Activated T-helper 2 cell treated with anti-CD3 and anti-CD28 coated beads, Interferon-gamma antibody, Interleukin-2, Interleukin-4, amounts not matched to agents 10 μg/mL and 5 μg/mL and 100 μg/mL, durations not matched to agents 14 hours and 24 hours and 36 hours (primary cell): ENCODE measurements at places on chromosomes 6 and 20. TPM values are rescaled to one million over a fixed set of nuclear protein-coding genes. Genes with fewer than 3 reads are reported as not detected.

DNA sequence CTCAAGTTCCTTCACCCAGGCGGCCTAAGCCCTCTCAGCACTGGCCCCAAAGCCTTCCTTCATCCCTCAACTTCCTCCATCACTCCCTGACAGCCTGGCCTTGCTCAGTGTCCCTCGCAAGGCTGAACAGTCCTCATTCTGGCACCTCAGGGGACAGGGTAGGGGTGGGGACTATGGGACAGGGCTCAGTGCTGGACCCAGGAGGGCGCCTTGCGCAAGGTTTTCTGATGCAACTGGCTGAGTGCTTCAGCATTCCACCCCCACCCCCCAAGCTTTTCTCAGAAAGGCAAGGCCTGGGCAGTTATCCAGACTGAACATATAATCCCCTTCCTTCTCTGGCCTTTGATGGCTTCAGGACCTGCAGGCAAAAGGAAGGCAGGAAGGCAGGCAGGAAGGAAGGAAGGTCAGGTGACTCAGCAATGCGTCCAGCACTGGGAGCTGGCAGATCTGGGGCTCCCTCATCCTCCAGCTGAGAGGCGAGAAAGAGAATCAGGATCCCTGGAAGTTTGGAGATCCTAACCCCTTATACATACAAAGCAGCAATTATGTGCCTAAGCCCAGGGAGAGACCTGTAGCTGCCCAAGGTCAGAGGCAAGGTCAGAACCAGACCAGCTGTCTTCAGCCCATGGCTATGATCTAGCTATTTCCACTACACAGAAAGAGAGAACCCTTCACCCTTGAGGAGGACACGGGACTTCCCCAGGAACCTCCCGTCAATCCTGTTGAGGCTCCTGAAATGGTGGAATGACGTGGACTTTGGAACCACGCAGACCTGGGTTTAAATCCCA lies 8.6 kb upstream of the TRIB3 start:
- no peaks in the 10 kb centered on the region for H3K27me3 ChIP-seq
- H3K27ac ChIP-seq, result peak overlapping the region; percentile 48
- DNase-seq, result no peak

DNA sequence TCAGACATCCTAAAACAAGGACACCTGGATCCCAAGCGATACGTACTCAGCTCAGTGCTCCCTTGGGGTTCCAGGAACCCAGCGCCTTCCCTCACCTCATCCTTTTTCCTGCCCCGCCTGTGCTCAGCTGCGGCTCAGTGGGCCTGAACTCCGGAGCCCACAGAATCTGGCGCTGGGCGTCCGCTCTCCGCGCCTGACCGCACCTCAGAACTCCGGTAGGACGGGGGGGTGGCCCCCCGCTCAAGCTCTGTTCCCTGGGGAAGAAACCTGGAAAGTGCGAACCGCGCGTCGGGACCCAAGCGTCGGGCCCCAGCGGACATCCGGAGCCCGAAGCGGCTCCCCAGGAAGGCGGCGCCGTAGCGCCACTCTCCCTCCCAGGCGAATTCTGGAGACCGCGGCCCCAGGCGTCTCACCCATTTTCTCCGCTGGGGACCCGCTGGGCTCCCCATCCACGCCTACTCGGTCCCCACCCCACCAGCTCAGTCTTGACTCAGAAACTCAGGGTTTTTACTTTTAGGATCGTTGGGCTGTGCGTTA lies 336 bp upstream of the LY6G5C start:
- H3K36me3 ChIP-seq, result peaks cover 7% of the 10 kb centered on the region
- DNase-seq, result no peak
- H3K4me3 ChIP-seq, result peak overlapping the region; percentile 73
- no peak overlapping the region for H3K27ac ChIP-seq
- H3K27me3 ChIP-seq, result no peaks in the 10 kb centered on the region

DNA sequence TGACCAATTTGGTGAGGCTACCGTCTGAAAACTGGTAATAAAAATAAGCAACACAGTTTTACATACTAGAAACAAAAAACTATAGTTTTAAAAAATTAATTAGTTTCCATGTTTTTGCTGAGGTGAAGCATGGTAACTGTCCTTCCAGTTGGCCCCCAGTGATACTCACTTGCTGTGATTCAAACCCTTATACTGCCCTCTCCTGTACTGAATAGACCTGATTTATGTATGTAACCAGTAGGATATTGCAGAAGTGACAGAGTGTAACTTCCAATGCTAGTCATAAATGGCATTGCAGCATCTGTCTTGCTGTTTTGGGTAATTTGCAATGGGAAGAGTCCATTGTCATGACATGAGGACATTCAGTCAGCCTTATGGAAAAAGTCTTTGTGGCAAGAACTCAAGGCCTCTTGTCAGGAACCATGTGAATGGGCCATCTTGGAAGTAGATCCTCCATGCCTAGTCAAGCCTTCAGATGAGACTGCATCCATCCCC lies 8.9 kb upstream of the CHD6 start:
- H3K4me1 ChIP-seq, result no peaks in the 10 kb centered on the region
- no peak overlapping the region for H3K27ac ChIP-seq
- no peak for DNase-seq
- H3K4me3 ChIP-seq, result no peak overlapping the region
- H3K27me3 ChIP-seq, result peaks cover 12% of the 10 kb centered on the region
- no peaks in the 10 kb centered on the region for H3K36me3 ChIP-seq

DNA sequence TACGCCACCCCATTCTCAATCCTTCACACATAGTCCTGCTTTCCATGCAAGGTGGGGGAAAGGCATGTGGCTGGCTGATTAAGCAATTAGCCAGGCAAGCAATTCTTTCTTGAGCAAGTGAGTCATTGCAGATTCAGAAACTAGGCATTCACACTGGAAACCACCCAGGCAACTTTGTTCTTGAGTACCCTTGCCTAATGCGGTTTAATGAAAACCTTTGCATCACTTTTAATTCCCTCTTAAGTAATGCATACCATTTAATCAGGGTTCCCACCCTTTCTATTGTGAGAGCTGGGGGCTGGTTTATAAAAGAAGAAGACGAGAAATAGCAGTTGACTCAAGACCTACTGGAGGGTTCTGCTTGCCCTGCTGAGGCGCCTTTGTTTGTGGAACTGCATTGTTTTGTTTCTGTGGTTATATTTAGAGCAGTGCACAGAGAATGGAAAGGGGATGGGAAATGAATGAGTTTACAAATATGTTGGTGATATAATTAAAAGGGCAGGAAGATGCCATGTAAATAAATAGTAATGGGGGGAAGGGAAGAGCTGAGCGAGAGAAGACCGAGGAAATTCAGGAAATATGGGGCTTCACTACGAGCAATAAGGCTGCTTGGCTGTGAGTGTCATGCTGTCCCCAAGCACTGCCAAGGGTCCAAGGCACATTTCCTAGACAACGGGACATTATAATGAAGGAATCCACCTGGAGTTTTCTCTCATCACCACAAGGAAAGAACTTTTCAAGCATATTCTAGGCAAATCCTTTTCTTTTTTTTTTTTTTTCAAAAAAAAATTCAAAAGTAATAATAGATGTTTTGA lies 48.8 kb upstream of the TSHZ2 start:
- no peak overlapping the region for H3K27ac ChIP-seq
- H3K27me3 ChIP-seq, result no peaks in the 10 kb centered on the region
- no peaks in the 10 kb centered on the region for H3K36me3 ChIP-seq
- H3K4me1 ChIP-seq, result peaks cover 2% of the 10 kb centered on the region

The GINS1 gene
- total RNA-seq, result 33.5 and 36.3 TPM in 2 replicates

The HTR1E gene
- total RNA-seq, result not detected in 2 replicates

DNA sequence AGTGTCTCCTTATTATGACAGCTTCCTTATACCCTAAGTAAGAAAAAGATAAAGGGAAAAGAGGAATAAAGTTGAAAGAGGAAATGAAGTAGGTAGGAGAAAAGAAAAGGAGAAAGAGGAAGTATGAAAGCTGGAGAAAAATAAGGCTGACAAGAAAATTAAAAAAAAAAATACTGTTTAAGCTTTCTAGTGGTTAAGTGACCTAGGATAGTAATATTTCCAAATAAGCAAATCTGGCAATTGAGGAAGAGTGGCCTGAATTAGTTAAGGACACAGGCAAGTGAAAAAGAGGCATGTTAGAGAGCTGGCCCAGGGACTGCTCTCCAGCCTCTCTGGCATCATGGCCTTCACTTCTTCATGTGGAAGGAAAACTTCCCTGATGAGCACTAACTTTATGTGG lies 76.5 kb upstream of the ADGRF1 start:
- no peak overlapping the region for H3K4me3 ChIP-seq
- H3K36me3 ChIP-seq, result no peaks in the 10 kb centered on the region
- DNase-seq, result no peak
- peaks cover 2% of the 10 kb centered on the region for H3K27me3 ChIP-seq
